ENCODE measurements at places on chromosomes 7 and 10.

- DNase-seq: no peak
These were observed 713 bp upstream of the HOGA1 start for GRCh38 chr10:97583476-97583875.

DNA sequence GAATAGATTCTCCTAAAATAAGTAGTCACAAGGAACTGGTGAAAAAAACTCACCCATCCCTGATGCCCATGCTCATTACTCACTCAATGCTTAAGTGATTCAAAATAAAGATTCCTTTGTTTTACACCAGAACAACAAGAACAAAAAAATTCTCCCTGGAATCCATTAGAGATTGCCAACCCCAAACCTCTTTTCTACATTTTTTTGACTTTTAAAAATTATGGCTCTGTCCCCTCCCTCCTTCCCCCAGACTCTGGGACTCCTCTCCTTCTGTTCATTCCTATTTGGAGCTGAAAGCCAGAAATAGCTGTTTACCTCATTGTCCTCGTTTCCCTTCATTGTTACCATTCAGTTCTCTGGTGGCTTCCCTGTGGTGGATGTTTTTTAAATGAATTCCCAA lies 63.2 kb upstream of the FHIP2A start:
- no peak for DNase-seq

DNA sequence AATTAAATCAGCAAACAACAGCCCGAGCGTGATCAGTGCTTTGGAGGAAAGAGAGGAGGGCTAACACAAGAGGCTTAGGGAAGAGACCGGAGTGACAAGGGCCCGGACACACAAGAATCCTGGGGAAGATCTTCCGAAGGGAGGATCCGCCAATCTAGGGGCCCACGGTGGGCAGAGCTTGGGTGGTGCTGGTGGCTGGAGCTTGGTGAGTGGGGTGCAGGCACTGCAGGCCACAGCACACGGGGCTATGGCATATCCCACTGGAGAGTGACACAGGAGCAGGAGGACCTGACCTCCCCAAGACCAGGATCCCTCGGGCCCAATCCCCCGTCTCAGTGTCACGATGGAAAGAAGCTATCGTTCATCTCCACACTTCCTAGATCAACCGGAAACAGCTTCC lies 471.3 kb upstream of the FOXK1 start:
- DNase-seq: no peak

DNA sequence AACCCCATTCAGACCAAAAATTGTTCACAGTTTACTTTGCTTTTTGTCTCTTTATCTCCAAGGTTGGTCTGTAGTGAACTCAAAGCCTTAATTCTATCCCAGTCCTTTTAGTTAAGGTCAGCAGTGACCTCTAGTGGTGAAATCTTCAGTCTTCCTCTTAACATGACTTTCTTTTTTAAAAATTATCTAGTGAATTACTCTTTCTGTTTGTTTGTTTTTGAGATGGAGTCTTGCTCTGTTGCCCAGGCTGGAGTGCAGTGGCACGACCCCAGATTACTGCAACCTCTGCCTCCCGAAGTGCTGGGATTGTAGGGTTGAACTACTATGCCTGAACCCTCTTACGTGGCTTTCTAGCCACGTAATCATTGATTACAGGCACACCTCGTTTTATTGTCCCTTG lies 25.0 kb downstream of the ZNF487 start:
- no peak for DNase-seq

- no peak for DNase-seq
These were observed 7.8 kb downstream of the CHST3 start for GRCh38 chr10:71971769-71972555.

GRCh38 chr7:154699417-154699816 lies 303.5 kb downstream of the PAXIP1 start:
- DNase-seq: no peak

- no peak for DNase-seq
These were observed 131.1 kb downstream of the PDE1C start for GRCh38 chr7:31939076-31939475.

DNA sequence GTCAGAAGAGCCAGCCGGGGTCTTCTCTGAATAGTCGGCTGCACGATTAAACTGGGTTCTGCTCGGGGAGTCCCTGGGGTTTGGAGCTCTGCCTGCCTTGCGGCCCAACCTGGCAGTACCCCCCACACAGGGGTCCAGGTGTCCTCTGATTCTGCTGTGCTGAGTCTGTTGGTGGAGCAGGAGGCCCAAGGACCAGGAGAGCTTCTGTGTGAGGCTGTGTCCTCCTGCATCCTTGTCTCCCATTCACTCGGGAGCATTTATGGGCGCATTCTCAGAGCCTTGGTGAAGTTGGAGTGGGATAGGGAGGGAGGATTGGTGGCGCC lies 14.2 kb downstream of the INPP5A start:
- no peak for DNase-seq

DNA sequence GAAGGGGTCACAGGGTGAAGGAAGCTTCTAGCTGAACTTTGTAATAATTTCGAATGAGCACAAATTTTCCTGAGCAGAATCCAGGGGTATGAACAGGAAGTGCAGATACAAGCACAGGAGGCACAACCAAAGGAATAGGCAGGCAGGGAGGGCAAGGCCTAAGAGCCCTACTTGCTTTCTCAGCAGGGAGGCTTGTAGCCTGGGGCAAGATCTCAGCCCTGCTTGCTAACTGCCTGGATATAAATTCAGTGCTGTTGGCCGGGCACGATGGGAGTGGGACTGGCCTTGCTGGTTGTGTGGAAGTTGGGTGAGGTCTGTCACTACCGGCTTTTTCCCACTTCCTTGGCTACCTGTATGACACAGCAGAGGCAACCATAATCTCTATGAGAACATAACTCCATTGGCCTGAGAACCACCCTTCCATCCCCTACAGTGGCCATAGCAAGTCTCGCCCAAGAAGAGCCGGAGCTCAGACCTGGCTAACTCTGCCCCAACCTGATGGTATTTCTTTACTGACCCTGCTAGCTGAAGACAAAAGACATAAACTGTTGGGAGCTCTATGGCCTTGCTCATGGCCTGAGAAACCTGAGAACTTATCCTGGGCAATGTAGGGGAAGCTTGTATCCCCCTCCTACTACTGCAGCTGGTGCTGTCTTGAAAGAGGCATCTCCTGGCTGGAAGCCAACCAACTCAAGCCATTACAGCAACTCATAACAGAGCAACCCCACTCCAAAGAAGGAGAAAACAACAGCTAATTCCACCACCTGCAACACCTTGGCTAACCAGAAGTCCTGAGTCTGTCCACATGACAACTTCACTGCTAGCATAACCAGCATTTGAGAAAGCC lies 27.6 kb downstream of the CLDN12 start:
- no peak for DNase-seq

All from H1 (cell line).